NCI-H187 (cell line): ENCODE measurements at places on chromosomes 7 and 10.

DNA sequence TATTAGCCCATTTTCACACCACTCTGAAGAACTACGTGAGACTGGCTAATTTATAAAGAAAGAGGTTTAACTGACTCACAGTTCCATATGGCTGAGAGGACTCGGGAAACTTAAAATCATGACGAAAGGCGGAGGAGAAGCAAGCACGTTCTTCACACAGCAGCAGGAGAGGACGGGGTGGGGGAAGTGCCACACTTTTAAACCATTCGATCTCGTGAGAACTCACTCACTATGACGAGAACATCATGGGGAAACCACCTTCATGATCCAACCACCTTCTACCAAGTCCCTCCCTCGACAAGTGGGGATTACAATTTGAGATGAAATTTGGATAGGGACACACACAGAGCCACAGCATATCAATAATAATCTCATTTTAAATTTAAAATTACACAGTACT is 80.2 kb downstream of the VWDE start:
- DNase-seq: no peak

DNA sequence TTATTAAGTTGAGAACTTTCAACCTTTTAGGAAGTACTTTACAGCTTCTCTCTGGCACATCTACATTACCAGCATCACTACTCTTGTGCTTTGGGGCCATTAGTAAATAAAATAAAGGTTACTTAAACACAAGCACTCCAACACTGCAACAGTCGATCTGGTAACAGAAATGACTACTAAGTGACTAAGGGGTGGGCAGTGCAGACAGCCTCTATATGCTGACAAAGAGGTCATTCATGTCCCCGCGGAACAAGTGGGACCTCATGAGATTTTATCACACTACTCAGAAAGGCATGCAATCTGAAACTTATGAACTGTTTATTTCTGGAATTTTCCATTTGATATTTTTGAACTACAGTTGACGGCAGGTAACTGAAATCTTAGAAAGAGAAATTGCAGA is 111.3 kb upstream of the DNAJB12 start:
- DNase-seq: no peak

- no peak for DNase-seq
Measured at GRCh38 chr7:42107484-42108240, 129.3 kb downstream of the GLI3 start.

DNA sequence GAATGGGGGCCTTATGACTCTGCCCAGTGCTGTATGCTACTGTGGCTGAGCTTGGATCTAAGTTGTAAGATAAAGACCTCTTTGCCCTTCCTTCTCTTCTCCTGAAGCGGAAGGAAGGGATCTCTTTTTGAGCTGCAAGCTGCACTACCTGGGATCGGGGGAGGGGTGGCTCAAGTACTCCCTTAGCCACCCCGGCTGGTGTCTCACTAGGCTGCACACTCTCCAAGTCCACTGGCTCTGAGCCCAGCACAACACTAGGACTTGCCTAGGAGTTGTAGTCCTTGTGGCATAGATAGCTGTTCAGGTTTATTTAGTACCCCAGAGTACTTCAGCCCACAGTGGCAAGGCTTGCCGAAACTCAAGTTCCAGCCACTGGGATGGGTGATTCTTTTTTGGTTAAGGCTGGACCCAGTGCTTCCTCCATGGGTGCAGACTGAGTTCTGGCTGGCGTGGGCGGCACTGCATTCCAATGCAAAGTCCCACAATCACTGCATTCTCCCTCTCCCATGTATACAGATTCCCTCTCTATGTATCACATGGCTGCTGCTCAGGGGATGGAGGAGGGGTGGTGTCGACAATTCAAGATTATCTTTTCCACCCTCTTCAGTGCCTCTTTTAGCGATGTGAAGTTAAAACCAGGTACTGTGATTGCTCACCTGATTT is 76.2 kb upstream of the SLC25A13 start:
- DNase-seq: no peak

GRCh38 chr7:44976040-44976745 is 2.6 kb downstream of the MYO1G start:
- DNase-seq: no peak

GRCh38 chr7:38518541-38518940 is 112.6 kb downstream of the AMPH start:
- no peak for DNase-seq
